NCI-H524 treated with DMSO at 0.1 percent for 48 hours (cell line): ENCODE measurements at places on chromosomes 7 and 10.

DNA sequence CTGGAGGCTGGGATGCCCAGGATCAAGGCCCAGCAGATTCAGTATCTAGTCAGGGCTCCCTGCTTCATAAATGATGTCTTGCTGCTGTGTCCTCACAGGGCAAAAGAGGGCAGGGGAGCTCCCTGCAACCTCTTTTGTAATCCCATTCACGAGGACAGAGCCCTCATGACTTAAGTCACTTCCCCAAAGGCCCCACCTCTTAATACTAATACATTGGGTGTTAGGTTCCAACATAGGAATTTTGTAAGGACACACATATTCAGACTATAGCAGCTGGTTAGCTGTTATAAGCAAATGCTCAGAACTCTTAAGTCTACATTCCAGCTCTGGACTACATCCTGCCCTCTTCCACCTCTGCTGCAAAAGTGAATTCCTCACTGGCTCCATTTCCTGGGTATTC, 63.0 kb downstream of the VOPP1 start:
- DNase-seq = no peak

- DNase-seq = no peak
Observed at GRCh38 chr7:68707159-68707558, 891.1 kb upstream of the AUTS2 start.

DNA sequence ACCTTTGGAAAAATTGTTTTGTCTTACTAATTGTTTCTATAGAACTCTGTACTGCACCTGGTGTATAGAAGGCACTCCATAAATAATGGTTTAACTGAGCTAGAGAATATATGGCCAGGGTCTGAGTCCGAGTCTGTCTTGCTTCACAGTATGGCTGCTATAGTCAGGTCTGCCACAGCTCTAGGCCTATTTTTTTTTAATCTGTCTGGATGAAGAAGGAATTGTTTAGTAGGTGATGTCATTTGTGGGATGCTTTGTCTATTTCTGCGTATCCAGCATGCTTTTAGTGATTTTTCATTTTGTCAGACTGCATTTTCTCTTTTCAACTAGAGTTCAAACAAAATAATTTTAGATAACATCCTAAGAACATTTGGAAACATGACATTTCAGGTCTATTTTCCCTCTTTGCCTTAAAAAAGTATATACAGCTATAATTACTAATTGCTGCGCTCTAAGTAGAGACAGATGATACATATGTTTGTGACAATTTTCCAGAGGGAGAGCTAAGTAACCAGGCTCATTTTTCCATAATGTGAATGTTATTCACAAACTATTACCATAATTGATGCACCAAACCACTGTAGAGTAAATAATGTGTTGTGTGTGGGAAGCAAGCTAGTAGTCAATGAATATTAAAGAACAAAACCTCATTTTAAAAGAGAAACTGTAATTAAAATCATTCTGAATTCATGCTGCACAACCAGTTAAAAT, 361.7 kb downstream of the AUTS2 start:
- no peak for DNase-seq

- DNase-seq = no peak
Observed at GRCh38 chr7:152710153-152710442, 34.2 kb upstream of the XRCC2 start.

DNA sequence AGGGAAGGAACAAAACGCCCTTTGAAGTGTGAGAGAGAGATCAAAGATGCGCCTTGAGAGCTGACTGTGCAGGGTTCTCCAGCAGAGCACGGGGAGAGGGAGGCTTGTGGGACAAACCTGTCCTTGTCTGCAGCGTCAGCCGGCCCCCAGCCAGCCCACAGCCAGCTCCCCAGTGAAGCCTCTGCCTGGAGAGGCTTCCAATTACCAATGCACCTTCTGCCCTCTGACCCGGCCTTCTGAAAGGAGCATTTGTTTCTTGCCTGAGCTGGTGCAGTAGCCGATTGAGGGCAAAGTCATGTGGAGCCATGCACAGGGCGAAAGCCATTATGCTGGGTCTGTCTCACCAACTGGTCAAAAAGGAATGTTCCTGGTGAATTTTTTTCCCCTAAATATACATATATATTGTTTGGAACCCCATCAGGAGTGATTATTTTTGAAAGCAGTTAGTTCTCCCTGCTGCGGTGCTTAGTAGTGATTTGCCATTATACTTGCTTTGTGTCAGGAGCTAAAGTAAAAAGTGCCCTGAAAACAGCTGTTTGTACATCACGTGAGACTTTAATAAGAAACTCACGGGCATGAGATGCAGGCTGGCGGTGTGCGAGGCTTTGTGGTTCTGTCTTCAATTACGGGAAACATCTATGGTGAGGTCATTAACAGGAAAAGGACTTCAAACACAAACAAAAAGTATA, 268.6 kb downstream of the KLF6 start:
- DNase-seq = no peak

GRCh38 chr10:126133906-126134656, 237.7 kb downstream of the FANK1 start:
- DNase-seq = no peak

- no peak for DNase-seq
Observed at GRCh38 chr7:19119372-19119771, 1.9 kb upstream of the TWIST1 start.

DNA sequence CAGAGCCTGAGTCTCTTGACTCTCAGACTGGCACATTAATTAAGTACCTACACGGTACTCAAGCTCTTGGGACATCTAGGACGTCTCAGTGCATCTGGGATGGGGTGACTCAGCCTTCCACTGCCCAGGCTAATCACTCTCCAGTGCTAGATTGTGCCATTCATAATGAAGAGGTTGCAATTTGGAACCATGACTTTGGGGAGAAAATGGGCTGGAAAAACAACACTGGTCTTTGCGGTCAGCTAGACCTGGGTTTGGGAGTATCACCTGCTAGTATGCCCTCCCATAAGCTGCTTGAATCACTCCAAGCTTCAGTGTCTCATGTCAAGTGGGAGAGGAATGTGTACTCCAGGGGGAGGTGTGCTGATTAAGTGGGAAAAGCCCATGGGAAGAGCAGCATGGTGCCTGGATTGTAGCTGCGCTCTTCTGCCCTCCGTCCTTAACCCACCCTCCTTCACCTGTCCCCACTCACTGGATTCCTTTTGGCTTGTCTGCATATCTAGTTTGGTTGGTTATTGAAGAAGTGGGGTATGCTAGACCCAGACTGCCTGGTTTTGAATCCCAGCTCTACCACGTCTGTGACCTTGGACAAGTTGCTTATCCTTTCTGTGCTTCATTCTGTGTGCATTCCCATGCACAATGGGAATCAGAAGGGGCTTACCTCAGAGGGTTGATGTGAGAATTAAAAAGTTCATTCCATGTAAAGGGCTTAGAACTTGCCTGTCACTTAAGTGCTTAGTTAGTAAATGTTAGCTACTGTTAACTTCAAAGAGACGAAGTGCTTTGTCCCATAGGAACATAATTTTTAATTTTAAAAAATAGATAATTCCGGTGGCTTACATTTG, 3.8 kb downstream of the NFE2L3 start:
- DNase-seq = no peak
